Hematopoietic multipotent progenitor cell treated with erythropoietin and hydrocortisone succinate and interleukin-3 and kit ligand, for 15 days (in vitro differentiated cells): ENCODE measurements at places on chromosomes 11 and 22.

DNA sequence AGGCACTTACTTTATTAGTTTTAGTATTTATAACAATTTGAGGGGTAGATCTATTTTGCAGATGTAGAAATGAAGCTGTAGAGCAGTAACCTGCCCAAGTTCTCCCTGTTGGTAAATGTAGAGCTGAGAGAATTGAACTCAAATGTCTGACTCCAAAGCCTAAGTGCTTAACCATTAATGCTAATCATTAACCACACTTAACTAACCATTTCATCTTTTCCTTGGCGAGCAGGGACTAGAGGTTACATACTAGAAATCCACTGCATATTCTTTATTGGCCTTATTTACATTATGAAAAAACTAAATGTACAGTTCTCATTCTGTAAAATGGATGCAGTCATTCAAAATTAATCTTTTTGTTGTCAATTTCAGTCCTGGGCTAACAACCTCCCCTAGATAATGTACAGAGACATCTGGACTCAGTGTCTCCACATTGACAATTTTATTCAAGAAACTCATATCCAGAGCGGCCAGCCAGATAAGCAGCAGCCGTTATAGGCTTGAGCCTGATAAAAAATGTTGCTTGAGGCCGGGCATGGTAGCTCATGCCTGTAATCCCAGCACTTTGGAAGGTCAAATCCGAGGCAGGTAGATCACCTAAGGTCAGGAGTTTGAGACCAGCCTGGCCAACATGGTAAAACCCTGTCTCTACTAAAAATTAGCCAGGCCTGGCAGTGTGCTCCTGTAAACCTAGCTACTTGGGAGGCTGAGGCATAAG is 76.7 kb upstream of the PICALM start:
- DNase-seq, result peak; percentile 86

DNA sequence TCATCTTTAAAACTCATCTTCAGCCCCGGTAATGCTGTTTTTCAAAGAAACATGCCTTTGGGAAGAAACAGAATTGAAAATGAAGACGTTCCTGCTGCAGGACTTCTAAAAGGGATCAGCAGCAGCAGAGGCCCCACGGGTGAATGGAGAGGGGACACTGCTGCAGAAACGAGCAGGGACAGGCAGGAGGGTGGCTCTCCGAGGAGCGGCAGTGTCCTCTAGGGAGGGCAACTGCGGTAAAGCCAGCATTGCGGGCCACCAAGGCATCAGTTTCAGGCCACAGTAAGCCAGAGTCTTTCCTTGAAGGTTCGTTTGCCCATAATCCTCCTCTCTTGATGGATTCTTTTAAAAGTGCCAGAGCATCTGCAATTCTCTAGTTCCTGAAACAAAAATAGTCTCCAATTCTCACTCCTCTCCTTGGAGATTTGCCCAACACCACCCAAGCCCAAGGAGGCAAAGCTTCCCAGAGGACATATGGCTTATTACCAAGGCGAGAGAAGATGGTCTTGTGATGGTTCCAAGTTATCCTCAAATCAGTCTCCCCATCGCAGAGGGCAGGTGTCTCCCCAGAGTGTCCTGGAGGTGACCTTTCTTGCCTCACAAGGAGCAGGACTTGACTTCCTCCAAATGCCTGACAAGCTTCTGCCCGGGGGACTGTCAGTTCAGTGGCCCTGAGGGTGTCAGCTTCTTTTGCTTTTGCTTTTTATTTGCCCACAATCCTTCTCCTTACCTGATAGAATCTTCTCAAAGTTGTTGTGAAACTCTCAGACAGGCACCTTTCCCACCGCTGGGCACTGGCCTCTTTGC is 341.1 kb upstream of the B3GAT1 start:
- DNase-seq, result no peak

DNA sequence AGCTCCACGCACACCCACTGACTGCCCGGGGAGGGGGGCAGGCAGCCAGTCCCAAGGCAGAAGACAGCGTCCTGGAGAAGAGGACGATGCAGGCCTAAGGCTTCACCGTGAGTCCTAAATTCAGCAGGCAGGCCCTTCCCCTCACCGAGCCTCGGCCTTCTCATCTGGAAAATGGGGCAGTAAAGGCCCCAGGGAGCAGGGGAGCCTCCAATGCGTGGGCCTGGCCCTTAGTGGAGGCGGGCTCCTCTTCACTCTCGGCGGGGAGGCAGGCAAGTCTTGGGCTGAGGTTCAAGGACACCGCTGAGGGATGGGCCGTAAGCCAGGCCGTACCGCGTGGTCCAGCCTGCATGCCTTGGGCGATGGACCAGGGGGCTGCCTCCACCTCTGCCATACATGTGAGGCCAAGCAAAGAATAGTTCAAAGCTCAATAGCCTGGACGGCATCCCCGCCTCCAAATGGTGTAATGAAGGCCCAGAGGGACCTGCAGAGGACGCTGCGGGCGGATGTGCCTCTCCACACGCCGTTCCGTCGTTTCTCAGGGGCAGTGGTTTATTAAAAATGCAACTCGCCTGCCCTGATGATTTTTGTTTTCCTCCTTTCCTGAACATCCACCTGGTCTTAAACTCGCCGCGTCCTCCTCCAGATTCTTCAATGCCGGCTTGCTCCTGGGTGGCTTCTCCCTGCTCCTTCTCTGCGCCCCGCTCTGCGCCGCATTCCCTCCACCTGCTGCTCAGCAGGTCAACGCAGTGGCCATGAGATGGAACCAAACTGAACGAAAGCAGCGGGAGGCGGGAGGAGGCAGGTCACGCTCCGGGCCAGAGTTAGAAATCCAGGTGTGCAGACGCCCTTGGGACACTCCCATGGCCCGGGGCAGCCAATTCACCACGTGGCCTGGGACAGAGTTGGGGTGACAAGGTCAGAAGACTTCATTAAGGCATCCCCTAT is 627.8 kb downstream of the TBC1D22A start:
- no peak for DNase-seq

GRCh38 chr11:28673691-28674432 is 565.7 kb downstream of the METTL15 start:
- DNase-seq, result no peak

- no peak for DNase-seq
Measured at GRCh38 chr11:126280595-126280994, 2.3 kb upstream of the TIRAP start.

DNA sequence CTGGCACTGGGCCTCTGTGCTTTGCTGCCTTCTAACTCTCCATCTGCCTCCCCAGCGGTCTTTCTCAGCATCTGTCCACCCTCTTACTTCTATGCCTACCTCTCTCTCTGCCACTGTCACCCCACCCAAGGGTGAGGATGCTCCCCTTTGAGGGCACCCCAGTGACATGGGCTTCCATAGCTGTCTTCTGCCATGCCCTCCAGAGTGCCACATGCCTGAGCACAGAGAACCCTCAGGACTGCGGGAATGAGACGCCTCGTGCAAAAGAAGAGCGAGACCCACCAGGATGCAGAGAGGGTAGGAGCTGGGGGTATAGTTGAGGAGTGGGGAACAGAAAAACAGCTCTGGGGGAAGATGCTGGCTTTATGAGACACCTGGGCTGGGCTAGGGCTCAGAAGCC is 64.3 kb downstream of the BTG4 start:
- DNase-seq, result no peak

DNA sequence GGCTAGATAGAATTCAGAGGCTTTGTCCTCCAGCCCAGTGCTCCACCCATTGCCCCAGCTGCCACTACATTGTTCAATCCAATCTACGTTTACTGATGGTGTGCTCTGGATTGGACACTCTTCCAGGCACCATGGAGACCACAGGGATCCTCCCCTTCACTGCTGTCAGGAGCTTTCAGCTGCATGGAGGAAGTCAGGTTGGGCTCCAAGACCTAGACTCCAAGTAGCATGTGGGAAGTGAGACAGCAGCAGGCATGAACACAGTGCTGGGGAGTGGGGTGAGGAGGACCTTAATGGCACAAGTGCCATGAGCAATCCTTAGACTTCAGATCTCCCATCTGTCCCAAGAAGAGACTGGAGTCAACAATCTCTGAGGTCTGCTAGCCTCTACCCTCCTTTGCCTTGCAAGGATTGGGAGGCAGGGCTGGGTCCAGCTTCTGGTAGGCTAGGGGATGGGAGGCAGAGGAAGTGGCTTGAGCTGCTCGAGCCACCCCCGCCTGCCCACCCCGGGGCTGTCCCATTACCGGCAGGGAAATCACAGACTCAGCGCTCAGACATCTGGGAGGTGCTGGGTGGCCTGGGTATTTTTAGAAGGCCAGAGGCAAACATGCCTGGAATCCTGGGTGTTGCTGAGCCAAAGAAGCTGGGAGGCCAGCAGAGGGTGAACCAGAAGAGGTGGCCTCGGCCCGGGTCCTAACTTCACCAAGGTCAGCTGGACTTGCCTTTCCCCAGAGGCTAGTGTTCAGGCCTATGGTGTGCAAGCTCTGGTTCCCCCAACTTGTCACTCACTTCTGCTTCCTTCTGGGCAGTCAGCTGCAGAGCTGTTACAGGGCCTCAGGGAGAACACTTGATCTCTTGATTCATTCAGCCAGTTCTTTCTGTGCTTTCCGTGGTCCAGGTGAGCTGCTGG is 15.2 kb upstream of the FCHSD2 start:
- DNase-seq, result no peak

DNA sequence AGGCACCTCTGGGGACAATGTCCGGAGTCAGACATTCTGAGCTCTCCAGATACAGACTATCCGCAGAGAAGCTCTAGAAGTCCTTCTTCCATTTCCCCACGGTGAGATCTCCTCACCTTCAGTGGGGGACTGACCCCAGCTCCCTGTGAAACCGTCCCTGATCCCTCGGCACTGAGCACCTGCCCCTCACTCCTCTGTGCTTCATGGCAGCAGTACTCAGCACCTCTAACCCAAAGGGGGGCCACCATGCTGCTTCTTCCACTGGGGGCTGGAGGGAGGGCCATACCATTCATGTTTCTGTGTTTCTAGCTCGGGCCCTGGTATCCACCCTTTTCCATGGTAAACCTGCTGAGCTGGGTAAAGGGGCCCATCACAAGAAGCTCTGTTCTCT is 321.7 kb downstream of the BRD1 start:
- no peak for DNase-seq

DNA sequence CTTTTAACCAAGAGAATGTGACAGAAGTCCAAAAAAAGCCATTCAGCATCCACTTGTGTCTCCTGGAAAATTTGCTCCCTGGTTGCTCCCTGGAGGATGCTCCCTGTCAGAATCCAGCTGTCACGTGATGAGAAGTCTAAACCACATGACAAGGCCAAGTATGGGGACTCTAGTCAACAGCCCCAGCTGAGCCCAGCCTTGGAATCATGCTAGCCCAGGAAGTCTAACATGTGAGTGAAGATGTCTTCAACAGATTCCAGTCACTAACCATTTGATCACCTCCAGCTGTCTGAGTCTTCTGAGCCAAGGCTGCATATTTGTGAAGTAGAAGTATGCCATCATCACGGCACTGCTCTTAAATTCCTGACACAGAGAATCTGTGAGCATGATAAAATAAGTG is 4.2 kb downstream of the OR56B4 start:
- DNase-seq, result no peak

- DNase-seq, result no peak
Measured at GRCh38 chr11:10663990-10664389, 29.6 kb downstream of the IRAG1 start.

DNA sequence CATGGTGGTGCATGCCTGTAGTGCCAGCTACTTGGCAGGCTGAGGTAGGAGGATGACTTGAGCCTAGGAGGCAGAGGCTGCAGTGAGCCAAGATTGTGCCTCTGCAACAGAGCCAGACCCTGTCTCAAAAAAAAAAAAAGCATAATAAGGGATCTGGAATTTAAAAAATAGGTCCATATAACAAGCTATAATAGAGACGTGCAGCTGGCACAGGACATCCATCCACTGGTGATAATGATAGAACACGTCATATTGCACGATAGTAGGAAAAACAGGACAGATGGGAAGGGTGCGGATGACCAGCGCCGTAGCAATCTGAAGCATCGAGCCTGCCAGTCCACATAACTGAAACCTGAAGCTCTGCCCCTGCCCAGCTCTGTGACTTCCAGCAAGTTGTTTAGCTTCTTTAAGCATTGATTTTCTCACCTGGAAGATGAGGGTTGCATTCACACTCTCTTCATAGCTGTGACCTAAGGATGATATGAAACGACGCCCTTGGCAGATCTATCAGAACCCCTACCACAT is 60.3 kb upstream of the PRODH start:
- no peak for DNase-seq

DNA sequence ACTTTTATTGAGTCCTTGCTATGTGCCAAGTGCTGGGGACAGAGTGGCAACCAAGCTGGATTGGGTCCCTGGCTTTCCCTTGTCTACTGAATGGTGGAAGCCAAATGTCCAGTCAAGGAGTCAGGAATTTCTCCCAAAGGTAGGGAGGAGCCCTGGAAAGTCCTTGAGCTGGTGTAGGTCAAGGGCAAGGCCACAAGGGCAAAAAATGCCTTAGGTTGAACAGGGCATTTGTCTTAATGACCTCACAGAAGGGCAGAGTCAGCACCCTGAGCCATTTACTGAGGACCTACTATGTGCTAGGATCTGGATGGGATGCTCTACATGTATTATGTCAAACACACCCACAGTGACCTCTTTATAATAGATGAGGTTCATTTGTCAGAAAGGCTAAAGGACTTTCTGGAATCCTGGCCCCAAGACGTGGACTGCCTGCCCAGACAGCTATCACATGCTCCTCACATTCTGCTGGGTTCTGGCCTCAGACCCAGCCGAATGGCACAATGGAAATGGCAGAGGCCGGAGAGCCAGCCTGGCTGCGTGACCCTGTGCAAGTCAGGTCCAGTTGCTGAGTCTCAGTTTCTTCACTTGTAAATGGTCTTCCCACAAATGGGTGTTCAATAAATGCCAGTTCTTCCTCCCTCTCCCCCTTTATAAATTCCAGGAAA is 17.7 kb downstream of the MOGAT2 start:
- DNase-seq, result no peak
